ENCODE measurements at places on chromosomes 4 and X. TPM values are rescaled to one million over a fixed set of nuclear protein-coding genes. Genes with fewer than 3 reads are reported as not detected.

Gene CAPN6
- total RNA-seq: not detected

Gene PWWP3B
- total RNA-seq: not detected

Gene GSX2
- not detected for total RNA-seq

Gene GPR34
- 0.17 TPM for total RNA-seq

Gene LANCL3
- total RNA-seq: 3.9 TPM

Gene ZCCHC18
- 4.0 TPM for total RNA-seq

Gene IL2RG
- 347 TPM for total RNA-seq

Gene RASGEF1B
- total RNA-seq: 58.7 TPM

Gene CA5B
- 59.2 TPM for total RNA-seq

Gene TAF1
- 52.9 TPM for total RNA-seq

Gene MUC7
- total RNA-seq: not detected

Gene MND1
- not detected for total RNA-seq

Gene TMEM156
- total RNA-seq: 30.2 TPM

Gene CLGN
- not detected for total RNA-seq

Gene ASMT
- total RNA-seq: 0.57 TPM

Gene GLRA2
- not detected for total RNA-seq

Gene SLC9A7
- total RNA-seq: 1.6 TPM

Gene VEGFD
- total RNA-seq: not detected

Measured in T-helper 17 cell (primary cell).